ENCODE measurements at places on chromosomes 12 and 14.

GRCh38 chr12:101707131-101707782, 9.8 kb downstream of the CHPT1 start:
- no peak for DNase-seq

DNA sequence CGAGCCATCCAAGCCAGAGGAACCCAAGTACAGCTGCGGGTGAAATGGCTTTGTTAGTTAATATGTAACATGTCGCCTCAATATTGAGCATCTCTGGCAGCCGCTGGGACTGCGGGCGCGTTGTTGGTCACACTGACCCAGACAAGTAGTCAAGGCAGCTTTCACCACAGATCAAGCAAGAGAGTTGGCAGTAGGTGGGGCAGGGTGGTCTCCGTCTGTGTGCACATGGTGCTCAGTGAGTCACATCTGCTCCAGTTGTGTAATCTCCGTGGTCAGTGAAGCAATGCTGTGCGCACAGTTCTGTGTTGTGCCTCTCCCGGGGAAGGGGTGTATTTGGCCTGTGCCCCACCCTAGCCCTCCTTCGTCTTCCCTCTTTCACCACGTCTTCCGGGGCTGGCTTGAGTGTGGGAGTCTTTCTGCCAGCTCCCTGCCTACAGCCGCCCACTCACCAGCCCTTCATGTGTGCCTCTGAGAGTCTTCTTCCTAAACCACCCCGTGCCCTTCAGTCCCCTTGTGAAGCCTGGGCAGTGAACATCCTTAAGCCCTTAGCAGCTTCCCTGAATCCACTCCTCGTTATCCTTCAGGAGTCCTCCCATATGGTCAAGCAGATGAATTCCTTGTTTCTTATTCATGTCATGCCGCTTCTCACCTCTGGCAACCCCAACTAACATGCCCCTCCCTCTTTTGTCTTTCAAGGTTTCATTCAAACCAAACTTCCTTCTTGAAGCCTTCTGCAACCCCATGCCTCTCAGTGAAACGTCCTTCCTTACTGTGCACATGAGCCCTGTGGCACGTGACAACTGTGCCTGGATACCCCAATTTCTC, 242.1 kb downstream of the CACNA1C start:
- no peak for DNase-seq

- peak; percentile 45 for DNase-seq
Measured at GRCh38 chr12:21642707-21643389, 14.8 kb downstream of the LDHB start.

DNA sequence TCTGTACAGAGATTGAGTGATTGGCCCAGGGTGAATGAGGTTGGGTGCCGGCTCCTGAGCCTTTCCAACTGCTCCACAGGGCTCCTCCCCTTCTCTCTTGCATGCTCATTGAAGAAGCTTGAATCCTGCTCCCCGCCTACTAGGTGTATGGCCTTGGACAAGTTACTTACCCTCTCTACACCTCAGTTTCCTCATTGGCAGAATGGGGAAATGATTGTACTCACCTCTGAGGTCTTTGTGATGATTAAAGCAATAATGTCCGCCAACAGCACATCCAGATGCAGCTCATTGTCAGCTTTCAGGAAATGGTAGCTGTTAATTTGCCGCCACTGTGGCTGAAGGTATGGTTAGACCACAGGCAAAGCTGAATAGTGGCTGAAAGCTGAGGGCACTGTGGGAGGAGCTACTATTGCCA, 174.1 kb downstream of the CRADD start:
- DNase-seq = no peak

DNA sequence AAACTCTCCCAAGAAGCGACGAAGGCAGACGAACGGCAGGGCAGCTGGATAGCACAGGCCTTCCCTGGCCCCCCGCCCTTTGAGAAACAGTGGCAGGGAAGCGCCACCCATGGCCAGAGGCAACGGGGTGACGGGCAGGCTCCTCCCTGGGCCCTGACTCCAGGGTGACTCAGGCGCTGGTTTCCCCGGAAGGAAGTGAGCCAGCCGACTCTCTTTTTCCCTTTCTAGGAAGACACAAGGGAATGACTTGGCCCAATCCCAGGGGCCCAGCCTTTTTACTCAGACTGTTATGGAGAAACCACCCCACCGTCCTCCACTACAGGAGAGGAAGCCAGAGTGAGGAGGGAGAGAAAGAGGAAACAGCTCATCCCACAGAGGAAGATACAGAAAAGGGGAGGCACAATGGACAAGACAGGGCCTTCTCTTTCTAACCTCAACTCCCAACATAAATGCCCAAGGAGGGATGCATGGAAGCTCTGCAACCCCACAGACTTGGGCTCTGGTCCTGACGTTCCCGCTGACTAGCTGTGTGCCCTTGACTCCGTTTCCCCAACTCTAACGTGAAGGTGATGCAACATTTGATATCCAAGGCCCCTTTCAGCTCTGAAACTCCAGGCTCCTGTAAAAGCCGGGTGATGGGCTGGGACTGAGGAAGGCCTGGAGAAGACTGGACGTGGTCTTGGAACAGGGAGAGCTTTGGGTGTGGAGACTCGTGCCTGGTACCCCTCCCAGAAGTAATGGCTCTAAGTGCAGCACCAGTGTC, 27.9 kb downstream of the ACTN1 start:
- DNase-seq = no peak

GRCh38 chr12:60266381-60266852, 670.6 kb downstream of the SLC16A7 start:
- no peak for DNase-seq

DNA sequence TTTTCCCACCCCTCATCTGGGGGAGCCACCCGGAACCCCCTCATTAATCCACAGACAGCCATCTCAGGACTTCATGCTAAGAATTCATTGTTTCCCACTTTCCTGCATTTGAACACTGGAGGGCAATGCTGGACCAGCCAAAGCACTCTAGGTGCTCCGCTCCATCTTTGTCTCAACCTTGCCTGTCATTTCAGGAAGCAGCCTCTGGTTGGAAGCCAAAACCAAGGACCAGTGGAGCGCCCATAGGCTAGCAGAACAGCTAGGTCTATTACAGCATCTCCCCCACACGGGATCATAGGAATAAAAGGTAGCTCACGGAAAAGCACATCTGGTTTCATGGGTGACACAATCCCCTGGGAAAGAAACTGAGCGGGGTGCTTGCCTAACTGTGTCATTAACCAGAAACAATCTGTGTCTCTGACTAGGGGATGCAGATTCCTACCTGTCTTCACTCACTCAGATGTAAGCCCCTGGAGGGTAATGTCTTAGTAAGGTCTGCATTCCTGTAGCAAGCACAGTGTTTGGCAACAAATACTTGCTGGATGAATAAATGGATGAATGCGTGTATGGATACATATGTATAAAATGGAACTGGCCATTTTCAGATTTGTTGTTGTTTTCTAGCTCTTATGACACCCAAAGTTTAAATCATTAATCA, 197.0 kb downstream of the DAD1 start:
- peak; percentile 68 for DNase-seq

GRCh38 chr12:27733052-27733656, 22.5 kb downstream of the MRPS35 start:
- no peak for DNase-seq

DNA sequence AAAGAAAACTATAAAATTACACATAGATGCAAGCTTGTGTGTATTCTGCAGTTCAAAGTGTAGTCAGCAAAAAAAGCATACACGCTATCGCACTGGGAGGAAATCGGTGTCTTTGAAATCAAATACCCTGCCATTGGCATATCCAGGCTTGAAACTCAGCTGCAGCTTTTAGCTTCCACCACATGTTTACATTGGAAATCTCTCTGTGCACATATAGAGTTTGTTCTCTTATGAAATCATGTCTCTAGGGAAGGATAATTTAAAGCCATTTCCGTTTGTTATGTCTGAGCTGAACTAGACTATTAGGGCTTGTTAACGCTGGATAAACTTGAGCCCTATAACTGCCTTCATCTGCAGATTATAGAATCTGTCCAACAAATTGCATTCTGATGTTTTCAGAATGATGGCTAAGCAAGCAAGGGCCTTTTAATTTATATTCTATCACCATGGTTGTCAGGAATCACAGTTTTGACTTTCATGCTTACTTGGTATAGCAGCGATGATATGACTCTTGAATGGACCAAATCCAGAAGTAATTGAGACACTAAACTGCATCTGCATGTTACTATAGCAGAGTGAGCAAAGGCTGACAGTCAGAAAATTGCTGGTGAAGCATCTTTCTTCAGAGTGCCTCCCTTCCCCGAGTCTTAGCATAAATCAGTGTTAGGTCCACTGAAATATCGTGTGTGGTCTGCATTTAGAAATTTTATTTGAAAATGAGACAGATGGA, 442.8 kb downstream of the ZFP36L1 start:
- no peak for DNase-seq

DNA sequence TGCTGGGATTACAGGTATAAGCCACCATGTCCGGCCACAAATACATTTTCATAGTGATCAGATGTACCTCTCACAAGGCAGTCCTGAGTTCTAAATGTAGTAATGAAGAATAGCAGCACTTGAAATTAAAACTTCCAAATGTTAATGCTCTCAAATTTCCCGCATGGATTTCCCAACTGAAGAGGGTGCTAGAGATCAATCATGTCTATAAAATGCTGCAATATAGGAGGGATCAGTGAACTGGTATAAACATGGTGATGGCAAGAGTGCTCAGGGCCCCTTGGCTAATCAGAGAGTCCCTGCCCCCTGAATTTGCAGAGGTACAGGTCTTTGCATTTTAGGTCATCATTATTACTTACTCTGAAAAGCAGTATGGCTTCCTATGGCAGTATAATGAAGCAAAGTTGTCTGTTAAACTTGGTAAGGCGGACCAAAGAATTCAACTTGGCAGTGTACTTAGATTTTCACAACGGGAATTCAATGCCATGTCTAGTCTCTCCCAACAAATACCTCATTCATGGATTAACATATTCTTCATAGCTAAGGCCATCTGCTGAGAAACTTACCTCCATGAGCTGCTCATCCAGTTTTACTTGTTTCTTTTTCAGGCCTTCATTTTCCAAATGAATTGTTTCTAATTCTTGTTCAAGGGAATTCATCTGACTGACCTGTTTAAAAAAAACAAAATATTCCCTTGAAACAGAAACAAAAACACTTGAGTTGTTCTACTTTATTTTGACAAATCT, 67.0 kb upstream of the SAV1 start:
- DNase-seq = no peak

- DNase-seq = no peak
Measured at GRCh38 chr12:40650038-40650704, 42.1 kb upstream of the CNTN1 start.

DNA sequence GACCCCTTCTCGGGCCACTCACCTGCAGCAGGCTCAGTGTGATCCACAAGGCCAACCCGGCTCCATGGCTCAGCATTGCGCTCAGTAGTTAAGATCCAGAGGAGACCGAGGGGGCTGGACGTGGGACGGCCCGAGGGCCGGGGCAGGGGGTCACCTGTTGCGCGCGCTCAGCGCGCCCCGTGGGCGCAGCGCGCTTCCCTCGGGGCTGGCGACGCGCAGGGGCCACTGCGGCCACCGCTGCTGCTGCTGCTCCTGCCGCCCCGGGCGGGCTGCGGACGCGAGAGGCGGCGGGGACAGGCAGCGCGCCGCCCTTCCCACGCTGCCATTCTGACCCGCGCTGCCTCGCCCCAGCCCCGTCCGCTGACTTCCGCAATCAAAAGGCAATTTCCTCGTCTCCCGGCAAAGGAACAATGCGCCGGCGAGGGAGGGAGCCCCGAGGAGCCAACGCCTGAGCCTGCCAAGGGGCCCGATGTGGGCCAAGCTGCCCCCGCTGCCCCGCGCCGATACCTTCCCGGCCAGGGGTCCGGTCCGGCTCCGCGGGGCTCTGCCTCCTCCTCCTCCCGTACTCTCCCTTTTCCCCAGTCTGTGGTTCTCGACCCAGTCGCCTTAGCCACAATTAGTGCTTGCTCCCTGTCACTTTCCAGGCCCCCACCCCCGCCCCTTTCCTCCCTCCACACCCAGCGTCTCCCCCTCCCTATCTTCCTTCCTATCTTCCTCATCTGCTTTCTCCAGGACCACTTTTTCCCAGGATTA, 27.3 kb downstream of the PTPRB start:
- DNase-seq = peak; percentile 44

GRCh38 chr12:27193106-27193505, 51.0 kb upstream of the STK38L start:
- no peak for DNase-seq

GRCh38 chr12:95997911-95998510, 1.9 kb upstream of the HAL start:
- no peak for DNase-seq

DNA sequence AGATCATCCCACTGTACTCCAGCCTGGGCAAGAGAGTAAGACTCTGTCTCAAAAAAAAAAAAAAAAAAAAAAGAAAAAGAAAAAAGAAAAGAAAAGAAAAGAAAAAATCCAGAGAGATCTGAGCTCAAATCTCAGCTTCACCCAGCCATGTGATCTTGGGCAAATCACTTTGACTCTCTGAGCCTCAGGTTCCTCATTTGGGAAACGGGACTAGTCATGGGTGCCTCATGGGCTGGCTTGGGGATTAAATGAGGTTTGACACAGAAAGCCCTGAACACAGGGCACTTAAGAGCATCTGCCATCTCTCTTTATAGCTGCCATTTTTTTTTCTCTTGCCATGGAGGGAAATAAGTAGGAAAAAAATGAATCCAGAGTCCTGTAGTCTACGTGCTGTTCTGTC, 86.2 kb upstream of the MYL2 start:
- peak; percentile 33 for DNase-seq

DNA sequence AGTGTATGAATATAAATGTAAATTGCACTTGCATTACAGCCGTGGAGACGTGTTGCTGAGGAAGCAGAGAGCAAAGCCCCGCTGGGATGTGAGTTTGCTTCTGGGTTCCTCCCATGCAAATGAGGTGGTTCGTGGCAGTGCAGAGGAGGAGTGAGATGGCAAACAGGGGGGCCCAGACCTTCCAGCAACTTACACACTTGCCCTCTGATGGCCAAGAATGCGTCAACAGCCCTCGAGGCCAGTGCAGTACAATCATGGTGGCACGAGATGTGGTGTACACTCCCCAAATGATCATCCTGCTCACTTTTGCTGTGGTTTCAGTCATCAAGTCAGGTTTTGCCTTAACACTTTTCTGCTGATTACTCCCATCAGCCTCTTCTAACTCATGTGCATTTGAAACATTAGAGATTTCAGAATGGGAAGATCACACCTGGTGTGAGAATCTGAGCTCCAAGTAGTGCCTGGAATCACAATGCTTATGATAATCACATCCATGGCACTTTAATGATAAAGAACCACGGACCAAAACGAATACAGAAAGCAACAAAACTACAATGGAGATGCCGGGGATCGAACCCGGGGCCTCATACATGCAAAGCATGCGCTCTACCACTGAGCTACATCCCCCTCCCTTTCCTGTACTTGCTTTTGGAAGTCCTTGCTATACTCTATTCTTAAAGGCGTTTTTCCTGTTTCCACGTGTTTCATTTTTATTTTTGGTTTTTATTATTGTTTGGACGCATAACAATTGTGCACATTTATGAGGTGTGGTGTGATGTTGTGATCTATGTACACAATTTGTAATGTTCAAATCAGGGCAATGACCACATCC, 7.0 kb upstream of the UBC start:
- DNase-seq = peak; percentile 58

DNA sequence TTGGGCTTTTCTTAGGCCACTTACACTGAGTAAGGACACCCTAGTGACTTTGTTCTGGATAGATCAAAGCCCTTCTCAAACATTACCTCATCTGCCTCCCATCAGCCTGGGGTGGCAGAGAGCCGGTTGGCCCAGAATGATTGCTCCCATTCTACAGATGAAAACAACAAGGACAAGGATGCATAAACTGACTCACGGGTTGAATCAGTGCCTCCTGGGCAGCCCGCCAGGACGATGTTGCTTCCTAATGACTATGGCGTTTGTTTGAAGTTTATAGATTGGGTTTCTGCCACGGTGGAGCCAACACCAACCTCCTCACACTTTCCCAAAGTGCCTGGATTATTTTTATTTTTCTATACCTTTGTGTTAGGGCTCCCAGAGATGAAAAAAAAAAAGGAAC, 3.6 kb upstream of the VRK1 start:
- no peak for DNase-seq

All from WERI-Rb-1 (cell line).